ENCODE measurements at places on chromosomes 16 and 17.
A peak's percentile ranks its signal among the peaks of the same experiment; 100 is the strongest.

DNA sequence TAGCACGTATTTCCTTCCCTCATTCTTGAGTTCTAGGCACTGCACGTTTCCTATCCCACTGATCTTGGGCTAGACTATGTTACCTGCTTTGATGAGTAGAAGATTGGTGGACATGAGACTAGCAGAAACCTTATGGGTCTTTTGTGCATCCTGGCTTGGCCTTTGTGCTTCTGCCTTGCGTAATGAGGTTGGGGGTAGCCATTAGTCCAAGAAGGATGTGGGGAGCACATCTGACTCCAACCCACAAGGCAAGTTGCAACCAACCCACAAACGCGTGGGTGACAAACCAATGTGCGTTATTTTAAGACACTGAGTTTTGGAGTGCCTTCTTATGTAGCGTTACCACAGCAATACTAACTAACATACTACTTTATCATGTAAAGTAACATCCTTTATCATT lies 180.4 kb upstream of the IRX5 start:
- no peak for DNase-seq

DNA sequence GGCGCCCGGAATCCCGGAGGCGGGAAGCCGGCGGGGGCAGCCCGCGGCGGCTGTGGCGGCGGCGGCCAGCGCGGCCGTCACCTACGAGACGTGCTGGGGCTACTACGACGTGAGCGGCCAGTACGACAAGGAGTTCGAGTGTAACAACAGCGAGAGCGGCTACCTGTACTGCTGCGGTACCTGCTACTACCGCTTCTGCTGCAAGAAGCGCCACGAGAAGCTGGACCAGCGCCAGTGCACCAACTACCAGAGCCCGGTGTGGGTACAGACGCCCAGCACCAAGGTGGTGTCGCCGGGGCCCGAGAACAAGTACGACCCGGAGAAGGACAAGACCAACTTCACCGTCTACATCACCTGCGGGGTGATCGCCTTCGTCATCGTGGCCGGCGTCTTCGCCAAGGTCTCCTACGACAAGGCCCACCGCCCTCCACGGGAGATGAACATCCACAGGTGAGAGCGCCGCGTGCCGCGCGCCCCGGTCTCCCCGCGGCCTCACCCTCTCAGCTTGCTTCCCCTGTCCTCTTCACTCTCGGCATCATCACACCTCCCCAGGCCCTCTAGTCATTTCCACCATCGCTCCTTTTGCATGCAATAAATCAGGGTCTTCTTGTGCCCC lies 706 bp downstream of the SHISA6 start:
- DNase-seq: no peak

GRCh38 chr17:44757045-44757917 lies 1.5 kb upstream of the ADAM11 start:
- DNase-seq: peak; percentile 32

DNA sequence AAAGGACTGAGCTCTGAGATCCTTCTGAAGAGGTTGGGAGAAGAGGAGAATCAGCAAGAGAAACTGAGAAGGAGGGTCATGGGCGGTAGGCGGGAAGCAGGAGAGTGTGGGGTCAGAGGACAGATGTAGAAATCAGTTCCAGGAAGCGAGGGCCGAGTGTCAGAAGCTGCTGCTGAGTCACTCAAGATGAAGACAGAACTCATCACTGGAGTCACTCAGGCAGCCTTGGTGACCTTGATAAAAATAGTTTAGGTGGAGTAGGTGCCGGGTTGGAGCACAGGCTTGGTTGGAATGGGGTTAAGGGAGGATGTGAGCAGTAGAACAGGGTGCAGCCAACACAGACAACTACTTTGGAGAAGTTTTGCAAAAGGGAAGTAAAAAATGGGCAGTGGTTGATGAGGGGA lies 6.1 kb upstream of the ITGAM start:
- no peak for DNase-seq

GRCh38 chr16:15492091-15492740 lies 57.8 kb downstream of the BMERB1 start:
- DNase-seq: no peak

DNA sequence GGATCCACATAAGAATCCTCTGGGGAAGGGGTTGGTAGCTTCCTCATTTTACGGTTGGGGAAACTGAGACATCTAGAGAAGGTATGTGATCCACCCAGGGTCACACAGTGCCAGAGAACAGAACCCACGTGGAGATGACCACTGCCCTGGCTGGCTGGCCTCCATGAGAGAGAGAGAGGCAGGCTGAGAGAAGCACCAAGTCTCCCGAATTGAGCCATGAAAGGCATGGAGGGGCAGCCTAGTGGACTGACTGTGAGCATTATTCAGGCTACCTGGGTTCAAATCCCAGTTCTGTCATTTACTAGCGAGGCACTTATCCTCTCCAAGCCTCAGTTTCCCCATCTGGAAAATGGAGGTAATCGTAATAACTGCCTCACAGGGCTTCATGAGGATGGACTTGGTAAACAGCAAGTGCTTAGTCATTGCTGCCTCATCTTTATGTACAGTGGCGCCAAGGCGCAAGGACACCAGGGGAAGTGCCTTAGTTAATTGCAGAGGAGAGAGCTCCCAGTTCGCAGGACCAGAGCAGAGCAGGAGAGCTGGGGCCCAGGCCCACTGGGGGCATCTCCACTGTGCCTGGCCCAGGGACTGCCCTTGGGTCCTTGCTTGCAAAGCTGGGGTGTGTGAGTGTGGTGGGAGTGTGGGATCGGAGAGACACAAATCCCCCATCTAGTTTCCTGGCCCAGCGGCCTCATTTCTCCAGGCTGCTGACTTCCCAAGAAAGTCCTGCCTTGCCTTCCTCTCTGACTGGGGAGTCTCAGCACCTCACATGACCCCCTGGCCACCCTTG lies 61.2 kb downstream of the SNX20 start:
- DNase-seq: no peak

- no peak for DNase-seq
Observed at GRCh38 chr17:61054436-61054835, 345.2 kb upstream of the TBX2 start.

- DNase-seq: no peak
Observed at GRCh38 chr17:81869221-81870130, 1.7 kb downstream of the ARHGDIA start.

DNA sequence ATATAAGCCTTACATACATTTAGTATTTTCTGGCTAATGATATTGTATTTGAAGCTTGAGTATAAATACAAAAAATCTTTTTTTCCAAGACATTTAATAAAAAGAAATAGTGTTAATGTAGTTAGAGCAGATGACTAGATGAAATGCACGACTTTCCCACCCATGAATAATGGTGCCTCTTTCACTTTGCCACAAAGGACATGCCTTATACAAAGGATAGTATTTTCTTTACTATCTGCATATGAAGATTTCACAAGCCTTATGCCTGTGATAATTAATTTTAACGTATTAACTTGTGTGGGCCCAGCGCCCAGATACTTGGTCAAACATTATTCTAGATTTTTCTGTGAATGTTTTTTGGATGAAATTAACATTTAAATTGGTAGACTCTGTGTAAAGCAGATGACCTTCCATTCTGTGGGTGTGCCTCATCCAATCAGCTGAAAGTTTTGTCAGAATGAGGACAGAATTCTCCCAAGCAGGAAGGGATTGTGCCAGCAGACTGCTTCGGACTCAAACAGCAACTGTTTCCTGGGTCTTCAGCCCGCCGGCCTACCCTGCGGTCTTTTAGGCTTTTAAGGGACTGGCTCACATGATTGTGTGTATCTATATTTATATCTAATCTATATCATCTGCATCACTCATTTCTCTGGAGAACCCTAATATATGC lies 115.4 kb downstream of the USP22 start:
- DNase-seq: no peak

DNA sequence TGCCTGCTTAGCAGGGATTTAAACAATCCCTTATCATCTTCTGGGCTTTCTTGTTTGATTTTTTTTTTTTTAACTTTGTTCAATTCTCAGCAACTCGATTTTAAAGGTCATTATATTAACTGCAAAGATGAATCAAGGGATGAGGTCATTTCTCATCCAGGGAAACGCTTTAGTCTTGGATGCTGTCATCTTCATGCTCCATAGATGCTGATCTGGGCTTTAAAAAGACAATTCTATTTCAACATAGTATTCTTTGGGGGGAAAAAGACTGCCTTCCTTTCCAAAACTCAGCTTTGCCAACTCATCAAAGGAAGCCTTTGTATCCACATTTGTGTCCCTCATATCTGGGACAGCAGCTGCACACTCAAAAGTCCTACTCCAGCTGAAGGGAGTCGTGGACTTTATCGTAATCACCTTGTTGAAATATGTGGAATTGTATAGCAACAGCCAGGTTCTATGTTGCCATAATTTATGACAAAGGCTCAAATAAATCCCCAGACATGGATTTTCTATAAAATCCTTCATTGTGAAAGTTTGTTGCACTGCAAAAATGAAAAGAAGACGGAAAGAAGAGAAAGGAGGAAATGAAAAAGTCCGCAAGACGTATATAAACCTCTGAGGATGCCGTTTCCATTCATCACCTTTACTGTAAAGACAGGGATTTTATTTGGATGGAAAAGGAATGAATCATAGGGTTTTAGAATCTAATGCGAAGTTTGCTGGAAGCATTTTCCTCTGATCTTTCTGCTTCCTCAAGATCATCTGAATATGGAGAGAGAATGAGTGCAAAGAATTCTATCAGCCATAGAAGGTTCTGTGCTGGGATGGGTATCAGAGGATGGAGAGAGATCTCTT lies 48.6 kb upstream of the XYLT1 start:
- no peak for DNase-seq

GRCh38 chr17:76633628-76634328 lies 9.8 kb downstream of the ST6GALNAC1 start:
- no peak for DNase-seq

- DNase-seq: no peak
Observed at GRCh38 chr17:38667787-38668122, 7.0 kb downstream of the EPOP start.

- DNase-seq: no peak
Observed at GRCh38 chr17:50712641-50713040, 4.9 kb upstream of the ANKRD40 start.

GRCh38 chr17:4326608-4327007 lies 39.9 kb downstream of the UBE2G1 start:
- no peak for DNase-seq

DNA sequence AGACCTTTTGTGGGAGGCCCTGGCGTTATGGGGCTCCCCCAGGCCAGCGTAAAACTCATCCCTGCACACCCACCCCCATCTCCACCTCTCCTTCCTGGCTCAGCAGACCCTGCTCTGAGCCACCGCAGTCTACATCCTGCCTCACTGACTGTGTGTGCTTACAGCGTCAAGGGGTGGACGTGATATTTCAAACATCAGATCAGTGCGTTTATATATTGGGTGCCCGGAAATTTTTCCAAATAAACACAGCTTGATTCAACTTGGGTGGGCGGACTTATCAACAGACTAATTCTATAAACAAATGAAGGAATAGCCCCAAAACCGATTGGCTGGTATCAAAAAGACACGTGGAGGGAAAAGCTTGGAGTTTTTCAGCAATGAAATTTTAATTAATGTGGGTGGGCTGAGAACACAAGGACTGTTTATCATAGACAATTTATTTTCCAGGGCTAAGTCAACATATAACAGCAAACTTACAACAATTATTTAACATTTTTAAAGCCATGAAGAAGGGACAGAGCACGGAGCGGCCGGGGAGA lies at the start of gene FOXL1:
FOXL1 (plus strand) TSS at position 489 of the 539 bp plus-strand sequence. CDS start 175 bp downstream, outside the sequence.
- no peak for DNase-seq

- no peak for DNase-seq
Observed at GRCh38 chr16:13958474-13958873, 38.5 kb downstream of the ERCC4 start.

DNA sequence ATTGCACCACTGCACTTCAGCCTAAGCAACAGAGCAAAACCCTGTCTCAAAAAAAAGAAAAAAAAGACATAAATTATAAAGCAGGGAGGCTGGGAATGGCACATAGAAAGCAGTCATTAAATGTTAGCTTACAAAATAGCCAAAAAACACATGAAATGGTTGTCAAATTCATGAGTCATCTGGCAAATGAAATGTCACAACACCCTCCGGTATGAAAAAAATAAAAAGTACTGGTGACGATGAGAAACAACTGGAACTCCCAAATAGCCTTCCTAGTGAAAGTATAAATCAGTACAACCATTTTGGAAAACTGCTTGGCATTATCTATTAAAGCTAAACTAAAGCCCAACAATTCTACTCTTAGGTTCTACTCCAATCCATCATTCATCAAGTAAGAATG lies 3.5 kb upstream of the KATNB1 start:
- no peak for DNase-seq

DNA sequence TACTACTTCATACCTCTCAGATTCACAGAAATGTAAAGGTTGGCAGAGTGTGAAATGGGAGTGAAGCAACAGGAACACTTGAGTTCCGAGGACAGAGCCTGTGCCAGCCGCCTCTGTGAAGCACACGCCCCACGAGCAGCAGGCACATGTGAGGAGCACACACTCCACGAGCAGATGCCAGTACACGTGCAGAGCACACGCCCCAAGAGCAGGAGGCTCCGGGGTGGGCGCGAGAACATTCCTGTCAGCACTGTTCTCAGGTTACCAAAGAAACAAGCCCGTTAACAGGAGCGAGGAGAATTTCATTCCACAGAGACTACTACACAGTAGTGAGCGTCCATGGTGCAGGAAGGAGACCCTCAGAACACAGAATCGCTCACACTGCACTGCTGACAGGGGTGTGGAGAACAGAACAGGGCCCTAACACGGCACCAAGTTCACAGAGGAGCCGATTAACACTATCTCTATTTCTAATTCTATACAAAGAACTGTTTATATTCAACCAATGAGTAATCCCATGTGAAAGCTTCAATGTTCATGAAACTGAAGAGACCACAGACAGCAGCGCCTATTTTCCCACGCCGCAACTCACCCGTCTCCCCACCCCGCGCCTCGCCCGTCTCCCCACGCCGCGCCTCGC lies 40.1 kb downstream of the KLHDC4 start:
- no peak for DNase-seq

GRCh38 chr17:81822996-81823819 lies 9.9 kb downstream of the MCRIP1 start:
- DNase-seq: no peak

DNA sequence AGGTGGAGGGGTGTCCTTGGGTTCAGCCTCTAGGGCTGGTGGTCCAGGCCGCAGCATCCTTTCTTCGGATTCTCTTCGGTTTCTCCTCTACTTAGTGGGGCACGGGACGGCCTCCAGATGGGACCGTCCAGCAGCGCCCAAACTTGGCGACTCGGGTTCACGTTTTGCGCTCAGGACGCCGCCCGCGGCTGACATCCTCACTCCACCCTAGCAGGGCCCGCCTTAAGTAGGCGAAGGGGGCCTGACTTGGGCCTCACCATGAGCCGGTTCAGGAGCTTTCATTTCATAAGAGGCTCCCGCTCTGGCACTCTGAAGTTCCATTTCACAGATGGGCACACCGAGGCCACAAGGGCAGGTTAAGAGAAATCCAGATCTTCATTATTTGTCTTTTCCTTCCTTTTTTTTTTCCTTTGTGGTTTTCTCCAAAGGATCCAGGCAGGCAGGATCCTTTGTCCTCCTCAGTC lies 141.2 kb downstream of the SEC14L1 start:
- DNase-seq: no peak

Measured in NCI-H524 (cell line).